ENCODE measurements at places on chromosomes 5 and 9.

- no peak for DNase-seq
Observed at GRCh38 chr9:120612218-120612617, 32.3 kb upstream of the CDK5RAP2 start.

GRCh38 chr9:83019246-83019645 lies 43.7 kb downstream of the RASEF start:
- no peak for DNase-seq

DNA sequence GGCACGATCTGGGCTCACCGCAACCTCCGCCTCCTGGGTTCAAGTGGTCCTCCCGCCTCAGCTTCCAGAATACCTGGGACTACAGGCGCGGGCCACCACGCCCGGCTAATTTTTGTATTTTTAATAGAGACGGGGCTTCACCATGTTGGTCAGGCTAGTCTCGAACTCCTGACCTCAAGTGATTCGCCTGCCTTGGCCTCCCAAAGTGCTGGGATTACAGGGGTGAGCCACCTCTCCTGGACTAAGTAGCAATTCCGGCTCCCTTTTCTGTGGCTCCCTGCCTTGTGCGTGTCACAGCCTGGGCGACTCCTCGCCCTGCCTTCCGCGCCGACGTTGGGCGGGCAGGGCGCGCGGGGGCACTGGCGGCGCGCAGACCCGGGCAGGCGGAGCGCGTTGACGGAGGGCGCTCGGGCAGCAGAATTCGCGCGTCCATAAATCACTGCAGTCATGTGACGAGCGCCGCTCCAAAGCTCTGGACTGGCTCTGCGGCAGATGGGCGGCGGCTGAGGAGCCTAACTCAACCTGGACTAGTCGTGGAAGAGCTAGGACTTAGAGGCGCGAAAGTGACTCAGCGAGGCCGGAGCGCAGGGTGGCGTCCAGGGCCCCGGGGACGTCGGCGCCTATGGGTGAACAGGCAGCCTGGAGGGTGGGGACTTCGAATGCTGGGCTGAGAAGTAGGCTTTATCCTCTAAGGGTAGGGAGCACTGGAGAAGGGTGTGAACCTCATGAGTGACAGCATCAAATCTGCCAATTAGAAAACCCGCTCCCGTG lies 1.4 kb upstream of the CIZ1 start:
- no peak for DNase-seq

GRCh38 chr9:127538849-127539258 lies 73.2 kb upstream of the STXBP1 start:
- DNase-seq: no peak

- peak; percentile 94 for DNase-seq
Observed at GRCh38 chr9:92097997-92098482, 17.2 kb downstream of the SPTLC1 start.

DNA sequence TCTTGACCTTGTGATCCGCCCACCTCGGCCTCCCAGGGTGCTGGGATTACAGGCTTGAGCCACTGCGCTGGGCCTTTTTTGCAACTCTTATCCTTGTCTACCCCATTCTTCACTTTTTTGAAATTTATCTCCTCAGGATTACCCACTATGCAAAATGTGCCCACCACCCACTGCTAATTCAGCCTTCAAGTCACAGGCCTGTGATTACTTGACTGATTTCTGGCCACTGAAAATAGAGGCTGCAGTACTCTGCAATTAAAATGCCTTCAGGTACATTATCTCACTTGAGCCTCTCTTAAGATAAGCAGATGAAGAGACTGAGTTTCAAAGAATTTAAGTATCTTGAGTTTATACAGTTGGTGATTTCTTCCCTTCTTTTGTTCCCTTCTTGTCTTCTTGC lies 112.4 kb upstream of the SPATA31D4 start:
- no peak for DNase-seq

- no peak for DNase-seq
Observed at GRCh38 chr5:34639852-34640626, 16.1 kb upstream of the RAI14 start.

- DNase-seq: no peak
Observed at GRCh38 chr5:10490927-10491672, 49.4 kb downstream of the ROPN1L start.

DNA sequence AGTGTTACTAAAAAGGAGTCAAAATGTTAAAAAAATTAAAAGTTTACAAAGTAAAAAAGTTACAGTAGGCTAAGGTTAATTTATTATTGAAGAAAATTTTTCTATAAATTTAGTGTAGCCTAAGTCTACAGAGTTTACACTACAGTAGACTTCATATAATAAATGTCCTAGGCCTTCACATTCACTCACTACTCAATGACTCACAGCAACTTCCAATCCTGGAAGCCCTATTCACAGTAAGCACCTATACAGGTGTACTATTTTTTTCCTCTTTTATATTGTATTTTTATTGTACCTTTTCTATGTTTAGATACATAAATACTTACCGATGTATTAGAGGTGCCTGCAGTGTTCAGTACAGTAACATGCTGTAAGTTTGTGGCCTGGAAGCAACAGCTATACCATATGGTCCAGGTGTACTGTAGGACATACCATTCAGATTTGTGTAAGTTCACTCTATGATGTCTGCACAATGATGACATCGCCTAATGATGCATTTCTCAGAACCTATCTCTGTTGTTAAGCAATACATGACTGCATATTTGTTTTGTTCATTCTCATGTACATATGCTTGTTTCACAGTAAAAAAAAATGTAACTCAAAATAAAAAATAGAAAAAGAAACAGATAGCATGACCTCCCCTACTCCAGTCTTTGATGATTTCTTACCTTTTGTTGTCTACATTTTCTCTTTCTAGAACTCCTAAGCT lies 64.7 kb downstream of the NR3C1 start:
- DNase-seq: no peak

- DNase-seq: no peak
Observed at GRCh38 chr9:101498323-101498722, 35.3 kb upstream of the RNF20 start.

GRCh38 chr5:141973871-141974595 lies 5.1 kb downstream of the RNF14 start:
- no peak for DNase-seq

DNA sequence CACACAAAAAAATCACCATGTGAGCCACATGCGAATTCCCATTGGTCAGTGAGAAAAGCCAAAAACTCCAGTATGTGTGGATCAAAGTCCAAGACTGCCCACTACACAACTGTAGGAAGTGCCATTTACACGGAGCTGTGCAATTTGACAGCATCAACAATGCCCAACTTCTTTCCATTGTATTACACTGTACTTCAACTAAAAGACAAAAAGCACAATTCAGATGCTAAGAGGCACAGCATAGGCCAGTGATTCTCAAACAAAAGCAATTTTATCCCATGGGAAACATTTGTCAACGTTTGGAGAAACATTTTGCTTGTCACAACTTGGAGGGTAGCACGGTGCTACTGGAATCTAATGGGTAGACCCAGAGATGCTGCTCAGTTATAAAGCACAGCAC lies 39.8 kb downstream of the IARS1 start:
- DNase-seq: no peak

DNA sequence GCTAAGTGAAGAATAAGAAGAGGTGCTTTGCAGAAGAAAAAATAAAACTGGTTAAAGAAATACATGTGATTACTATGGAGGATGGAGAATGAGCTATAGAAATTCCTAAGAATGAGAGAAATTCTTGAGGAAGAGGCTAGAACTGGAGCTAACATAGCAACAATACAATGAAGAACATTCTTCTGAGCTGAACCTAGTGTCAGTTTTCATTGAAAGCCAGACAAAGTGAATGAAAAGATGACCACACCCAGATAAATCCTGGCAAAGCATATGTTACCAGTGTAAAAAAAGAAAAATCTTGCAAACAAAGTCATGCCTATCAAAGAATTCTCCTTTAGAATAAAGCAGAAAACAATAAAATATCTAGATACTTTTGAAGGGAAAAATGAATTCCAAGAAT lies 39.6 kb downstream of the SGCD start:
- DNase-seq: no peak
